Brain (organoid and tissue), 16 donors: ENCODE measurements at places on chromosomes 11 and 22.

GRCh38 chr11:118052581-118053206, 24.2 kb upstream of the TMPRSS4 start:
- no peak for DNase-seq

DNA sequence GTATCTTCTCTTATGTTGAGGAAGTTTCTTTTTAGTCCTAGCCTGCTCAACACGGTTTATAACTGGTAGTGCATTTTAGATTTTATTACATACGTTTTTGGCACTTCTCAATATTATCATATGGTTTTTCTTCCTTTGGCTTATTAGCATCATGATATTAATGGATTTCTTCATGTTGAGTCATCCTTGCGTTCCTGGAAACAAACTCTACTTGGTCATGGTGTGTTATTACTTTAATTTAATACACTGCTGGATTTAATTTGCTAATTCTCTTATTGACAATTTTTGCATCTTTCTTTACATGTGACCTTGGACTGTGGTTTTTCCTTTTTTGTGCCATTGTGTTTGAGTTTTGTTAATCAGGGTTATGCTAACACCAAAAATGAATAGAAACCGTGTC, 20.5 kb downstream of the IGF2 start:
- DNase-seq = no peak

GRCh38 chr11:84626256-84626655, 1000.9 kb downstream of the DLG2 start:
- DNase-seq = no peak

GRCh38 chr11:33451364-33451763, 194.2 kb downstream of the HIPK3 start:
- no peak for DNase-seq

GRCh38 chr11:46242952-46243795, 34.3 kb upstream of the CREB3L1 start:
- peak; percentile 68 for DNase-seq

- no peak for DNase-seq
Observed at GRCh38 chr22:46002757-46003270, 25.9 kb upstream of the WNT7B start.

- DNase-seq = no peak
Observed at GRCh38 chr11:104582431-104582830, 315.8 kb downstream of the CASP12 start.

DNA sequence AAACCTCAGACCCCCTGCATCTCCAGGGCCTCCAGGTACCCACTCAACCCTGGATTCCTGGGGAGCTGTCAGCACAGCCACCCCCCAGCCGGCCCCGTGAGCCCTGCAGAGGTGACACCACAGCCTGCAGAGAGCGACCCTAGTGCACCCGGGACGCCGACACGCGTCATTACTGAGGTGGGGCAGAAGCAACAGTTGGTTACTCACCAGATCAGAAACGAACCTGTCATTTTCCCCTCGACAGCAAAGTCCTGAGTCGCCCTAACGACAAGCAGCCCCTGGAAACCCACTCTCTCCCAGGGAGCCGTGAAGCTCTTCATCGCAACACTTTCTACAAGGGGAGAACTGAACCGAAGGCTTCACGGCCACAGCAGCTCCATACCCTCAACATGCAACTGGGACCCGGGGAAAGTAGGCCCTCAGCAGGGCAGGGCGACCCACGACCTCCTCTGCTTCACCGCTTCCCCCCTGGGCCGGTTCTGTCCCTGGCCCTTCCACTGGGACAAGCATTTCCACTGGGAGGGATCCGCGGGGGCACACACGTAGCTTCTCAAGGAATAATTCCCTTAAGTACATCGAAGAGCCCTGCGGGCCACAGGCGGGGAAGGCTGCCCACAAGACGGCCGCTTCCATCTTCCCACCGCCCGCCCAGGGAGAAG, 1.6 kb downstream of the BRD1 start:
- no peak for DNase-seq

GRCh38 chr22:39170825-39171622, 18.5 kb upstream of the CBX7 start:
- peak; percentile 57 for DNase-seq

DNA sequence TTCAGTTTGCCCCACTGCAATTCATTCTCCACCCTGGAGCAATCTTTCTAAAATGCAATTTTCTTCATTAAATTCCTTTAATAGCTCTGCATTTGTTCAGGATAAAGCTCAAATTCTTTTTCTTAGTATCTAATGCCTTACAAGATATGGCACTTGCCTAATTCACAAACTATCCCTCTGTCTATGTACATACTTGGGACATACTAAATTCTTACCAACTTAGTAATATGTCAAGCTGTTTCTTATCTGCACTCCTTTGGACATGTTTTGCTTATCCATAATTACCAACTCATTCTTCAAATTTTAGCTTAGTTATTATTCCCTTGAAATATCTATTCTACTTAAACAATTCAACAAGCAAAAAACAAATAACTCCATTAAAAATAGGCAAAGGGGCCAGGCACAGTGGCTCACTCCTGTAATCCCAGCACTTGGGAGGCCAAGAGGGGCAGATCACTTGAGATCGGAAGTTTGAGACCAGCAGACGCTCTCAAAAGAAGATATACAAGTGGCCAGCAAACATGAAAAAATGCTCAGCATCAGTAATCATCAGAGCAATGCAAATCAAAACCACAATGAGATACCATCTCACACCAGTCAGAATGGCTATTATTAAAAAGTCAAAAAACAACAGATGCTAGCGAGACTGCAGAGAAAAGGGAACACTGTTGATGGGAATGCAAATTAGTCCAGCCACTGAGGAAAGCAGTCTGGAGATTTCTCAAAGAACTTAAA, 96.9 kb downstream of the FAM76B start:
- DNase-seq = no peak

DNA sequence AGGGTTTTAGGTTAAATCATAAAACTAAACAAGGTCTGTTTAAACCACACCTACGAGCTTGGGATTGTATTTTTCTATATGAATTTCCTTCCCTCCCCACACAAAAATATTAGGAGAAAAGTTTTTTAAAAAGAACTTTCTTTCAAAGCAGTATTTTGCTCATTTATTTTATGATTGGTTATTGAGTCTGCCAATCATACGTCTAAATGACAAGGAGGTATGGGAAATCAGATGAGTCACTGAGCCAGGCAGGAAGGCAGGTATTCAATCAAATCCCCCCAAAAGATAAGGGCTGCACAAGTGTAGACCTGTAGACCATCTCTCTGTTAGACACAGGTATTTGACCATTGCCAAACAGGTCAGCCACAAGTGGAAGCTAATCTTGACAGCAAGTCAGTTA, 440.1 kb upstream of the CCDC90B start:
- no peak for DNase-seq

- DNase-seq = peak; percentile 60
Observed at GRCh38 chr11:79312617-79313529, 128.0 kb downstream of the TENM4 start.

DNA sequence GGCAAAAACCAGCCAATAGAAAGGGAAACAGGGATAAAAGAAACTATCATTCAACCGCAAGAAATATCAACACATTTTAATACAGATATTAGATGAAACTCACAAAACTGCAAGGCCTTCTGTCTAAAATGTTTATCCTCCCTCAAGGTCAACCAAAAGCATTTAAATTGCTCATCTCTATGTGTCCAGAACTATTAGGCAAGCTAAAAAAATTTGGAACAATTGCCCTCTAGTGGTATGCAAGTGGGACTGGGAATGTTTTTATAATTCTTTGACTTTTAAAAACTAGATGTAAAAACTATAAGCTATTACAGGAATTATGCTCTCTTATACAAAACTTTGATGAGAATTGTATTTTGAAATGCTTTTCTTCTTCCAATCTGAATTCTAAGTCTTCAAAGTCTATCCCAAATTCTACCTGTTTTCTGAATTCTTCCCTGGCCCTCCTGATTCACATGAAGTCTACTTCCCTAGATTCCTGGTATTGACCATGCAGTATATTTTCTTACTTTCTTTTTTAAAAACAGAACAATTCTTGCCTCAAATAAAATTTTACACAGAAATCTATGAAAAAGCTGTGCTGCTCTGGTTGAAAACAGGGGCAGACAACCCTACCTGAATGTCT, 4.9 kb downstream of the CWC15 start:
- peak; percentile 22 for DNase-seq

DNA sequence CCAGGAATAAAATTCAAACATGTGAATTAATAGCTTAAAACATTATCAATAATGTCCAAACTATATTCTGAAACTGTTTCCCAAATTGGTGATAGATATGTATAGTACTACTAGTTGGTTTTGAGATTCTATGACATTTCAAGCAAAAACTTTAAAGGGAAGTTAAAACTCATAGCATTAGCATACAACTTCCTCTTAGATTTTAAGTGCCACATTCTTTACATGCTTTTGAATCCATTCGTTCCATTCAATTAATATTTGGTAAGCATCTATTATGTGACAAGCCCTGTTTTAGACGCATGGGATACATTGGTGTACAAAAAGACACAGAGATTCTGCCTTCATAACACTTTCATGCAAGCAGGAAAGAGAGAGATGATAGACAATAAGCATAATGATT, 8.9 kb downstream of the PATL1 start:
- DNase-seq = no peak

- no peak for DNase-seq
Observed at GRCh38 chr22:30373331-30374325, 13.6 kb downstream of the RNF215 start.

DNA sequence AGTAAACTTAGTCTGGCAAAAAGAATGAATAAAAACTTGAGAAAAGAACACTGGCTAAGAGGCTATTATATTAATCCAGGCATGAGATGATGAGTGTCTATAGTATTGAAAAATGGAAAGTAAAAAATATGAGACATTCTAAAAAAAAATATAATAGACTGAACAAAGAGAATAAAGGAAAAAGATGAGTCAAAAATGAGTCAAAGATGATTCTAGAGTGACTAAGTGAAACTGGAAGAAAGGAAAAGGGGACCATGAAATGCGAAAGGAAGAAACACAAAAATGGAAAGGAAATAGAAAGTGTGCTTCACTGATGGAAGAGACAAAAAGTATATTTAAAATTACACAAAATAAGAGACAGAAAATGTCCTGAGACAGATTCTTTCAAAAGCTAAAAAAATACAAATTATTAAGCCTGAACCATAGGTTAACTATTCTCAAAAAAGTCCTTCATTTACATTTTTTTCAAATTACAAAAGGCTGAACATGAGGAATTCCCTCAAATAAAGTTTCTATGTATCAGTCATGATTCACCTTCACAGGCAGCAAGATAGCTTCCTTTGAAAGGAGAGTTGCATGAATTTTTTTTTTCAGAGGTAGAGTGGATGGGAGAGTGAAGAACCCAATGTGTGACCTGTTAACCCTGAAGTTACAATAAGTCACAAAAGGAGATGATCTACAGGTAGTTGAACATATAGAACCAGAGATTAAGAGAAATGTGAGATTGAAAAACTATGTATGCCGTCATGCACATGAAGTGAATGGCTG, 75.2 kb downstream of the EIF3M start:
- no peak for DNase-seq

DNA sequence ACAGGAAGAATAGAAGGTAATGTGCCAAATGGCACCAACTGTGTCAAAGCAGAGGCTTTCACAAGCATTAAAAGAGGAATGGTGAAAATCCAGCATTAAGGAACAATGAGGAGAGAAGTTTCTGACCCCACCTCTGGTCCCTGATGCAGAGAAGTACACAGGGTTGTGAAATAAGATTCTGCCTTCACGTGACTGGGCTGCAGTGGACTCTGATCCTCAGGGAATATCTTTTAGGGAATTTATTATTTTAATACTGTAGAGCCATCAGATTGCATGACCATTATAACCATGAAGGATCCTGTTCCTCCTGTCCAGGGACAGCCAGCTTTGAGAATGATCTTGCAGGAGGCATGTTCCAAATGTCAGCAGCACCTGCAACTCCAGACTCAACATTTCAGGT, 74.4 kb upstream of the FAR1 start:
- DNase-seq = no peak

- no peak for DNase-seq
Observed at GRCh38 chr22:30521368-30522156, 16.1 kb upstream of the SEC14L4 start.

GRCh38 chr11:123168241-123168640, 26.8 kb downstream of the CLMP start:
- no peak for DNase-seq

DNA sequence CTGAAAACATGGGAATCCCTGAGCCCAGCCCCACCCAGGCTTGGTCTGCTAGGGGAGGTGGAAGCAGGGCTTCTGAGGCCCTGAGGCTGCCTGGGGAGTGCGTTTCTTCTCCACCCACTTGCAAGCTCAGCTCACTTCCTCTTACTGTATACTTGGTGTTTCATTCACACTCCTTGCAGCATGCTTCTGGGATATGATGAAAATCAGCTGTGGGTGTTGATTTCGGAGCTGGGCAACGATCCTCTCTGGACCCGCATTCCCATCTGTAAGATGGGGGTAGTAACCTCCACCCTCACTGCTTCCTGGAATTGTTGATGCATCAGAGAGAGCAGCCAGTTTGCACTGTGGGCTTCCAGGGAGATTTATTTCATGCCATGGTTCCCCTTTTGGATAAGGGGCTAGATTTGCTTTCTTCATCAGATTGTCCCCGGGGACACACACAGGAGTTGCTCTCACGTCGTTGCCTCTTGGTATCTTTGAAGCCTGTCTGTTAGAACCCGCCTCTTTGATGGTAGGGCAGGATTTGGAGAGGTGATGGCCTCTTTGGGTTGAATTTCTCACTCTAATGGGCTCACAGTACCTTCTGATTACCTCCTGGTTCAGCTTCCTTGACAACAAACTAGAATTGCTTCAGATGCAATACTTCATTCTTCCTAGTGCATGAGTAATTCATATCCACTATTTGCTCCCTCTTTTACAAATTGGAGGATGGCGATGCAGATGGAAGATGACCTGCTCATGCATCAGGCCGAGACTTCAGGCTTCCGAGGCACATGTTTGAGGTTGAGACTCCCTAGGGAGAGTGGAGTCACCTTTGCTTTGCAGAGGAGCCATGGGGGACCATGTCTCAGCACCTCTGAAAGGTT, 40.4 kb downstream of the BCR start:
- DNase-seq = no peak

DNA sequence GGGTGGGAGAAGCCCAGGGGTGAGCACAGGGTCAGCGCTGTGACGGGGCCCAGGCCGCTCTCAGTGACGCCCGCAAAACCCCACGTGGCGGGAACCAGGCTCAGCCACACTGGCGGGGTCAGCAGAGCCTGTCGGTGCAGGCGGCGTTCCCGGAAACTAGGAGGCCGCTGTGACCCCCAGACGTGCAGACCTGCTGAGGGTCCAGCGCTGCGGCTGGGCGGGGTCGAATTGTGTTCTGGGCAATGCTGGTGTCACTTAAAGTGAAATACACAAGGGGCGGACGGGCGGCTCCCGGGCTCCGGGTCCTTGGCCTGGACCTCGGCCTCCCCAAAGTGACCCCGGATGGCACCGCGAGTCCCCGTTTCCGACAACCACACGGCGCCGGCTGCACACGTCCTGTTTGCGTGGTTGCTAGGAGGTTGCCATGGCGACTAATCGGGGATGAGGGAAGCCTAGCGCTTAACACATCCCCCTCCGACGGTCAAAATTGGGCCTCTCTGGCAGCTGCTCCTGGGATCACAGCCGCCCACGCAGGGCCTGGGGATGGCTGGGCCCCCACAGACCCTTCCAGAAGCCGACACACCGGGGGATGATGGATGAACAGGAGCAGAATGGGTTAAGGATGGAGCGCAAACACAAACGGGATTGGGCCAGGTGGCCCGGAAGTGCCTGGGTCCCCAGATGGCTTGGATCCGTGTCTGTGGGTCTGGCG, 81.7 kb upstream of the PRR5 start:
- DNase-seq = peak; percentile 92
